ENCODE measurements at places on chromosomes 11 and 22.
A peak's percentile ranks its signal among the peaks of the same experiment; 100 is the strongest.

- DNase-seq = no peak
Observed at GRCh38 chr11:118227865-118228785, 3.3 kb upstream of the JAML start.

DNA sequence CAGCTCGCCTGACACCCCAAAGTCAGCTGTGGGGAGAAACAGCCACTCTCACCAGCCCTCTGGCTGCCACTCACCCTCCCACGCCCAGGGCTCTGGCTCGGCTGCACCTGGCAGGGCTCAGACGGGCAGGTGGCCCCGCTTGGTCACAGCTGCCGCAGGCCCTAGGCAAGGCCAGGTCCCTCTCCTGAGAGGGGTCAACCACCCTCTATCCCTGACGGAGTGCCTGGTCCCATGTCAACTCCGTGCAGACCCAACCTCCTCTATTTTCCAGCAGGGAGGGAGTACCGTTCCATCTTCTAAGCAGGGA lies 1.9 kb downstream of the MAP4K2 start:
- DNase-seq = no peak

- DNase-seq = no peak
Observed at GRCh38 chr11:121721961-121722360, 269.2 kb upstream of the SORL1-AS1 start.

- DNase-seq = no peak
Observed at GRCh38 chr22:41308054-41308453, 6.7 kb downstream of the ZC3H7B start.

- no peak for DNase-seq
Observed at GRCh38 chr11:128764424-128765095, 70.7 kb downstream of the FLI1 start.

DNA sequence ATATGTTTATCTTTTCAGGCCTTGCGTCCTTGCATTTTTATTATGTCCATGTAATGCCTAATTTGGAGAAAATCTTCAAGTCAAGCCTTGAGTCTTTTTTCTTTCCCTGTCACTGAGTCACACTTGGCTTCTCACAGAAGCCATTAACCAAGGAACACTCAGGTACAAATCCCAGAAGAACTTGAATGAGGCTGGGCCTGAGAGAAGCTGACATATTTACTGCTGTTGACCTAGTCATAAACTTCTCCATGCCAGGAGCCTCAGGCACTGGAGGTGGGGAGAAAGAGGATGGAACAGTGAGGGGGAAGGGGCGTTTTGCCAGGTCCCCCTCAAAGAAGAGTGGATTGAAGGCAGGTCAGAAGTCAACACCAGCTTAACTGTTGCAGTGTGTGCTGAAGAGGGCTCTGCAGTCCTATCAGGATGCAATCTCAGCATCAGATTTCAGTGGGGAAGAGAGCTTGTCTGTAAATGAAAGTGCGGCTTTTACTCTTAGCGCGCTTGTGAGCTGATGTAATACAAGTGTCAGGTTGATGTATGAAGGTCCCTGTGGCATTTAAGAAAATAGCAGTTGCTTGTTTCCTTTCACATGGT lies 526.0 kb downstream of the ETS1 start:
- no peak for DNase-seq

DNA sequence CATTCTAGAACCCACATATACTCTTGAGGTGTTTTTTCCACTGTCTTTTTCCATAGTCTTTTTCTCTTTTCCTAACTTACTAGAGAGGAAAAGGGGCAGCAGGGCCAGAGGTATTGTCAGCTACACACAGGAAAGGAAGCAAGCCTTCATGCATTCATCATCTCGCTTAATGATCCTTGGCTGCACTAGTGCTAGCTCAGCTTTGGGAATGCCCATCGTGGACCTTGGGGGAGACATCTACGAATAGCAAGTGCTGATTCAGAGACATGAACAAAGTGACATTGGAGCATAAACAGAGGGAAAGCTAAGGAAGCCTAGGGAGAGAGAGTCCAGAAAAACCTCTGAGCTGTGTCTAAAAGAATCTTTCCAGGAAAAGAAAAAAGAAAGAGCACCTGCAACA lies 466.3 kb upstream of the ARHGAP42 start:
- DNase-seq = no peak

DNA sequence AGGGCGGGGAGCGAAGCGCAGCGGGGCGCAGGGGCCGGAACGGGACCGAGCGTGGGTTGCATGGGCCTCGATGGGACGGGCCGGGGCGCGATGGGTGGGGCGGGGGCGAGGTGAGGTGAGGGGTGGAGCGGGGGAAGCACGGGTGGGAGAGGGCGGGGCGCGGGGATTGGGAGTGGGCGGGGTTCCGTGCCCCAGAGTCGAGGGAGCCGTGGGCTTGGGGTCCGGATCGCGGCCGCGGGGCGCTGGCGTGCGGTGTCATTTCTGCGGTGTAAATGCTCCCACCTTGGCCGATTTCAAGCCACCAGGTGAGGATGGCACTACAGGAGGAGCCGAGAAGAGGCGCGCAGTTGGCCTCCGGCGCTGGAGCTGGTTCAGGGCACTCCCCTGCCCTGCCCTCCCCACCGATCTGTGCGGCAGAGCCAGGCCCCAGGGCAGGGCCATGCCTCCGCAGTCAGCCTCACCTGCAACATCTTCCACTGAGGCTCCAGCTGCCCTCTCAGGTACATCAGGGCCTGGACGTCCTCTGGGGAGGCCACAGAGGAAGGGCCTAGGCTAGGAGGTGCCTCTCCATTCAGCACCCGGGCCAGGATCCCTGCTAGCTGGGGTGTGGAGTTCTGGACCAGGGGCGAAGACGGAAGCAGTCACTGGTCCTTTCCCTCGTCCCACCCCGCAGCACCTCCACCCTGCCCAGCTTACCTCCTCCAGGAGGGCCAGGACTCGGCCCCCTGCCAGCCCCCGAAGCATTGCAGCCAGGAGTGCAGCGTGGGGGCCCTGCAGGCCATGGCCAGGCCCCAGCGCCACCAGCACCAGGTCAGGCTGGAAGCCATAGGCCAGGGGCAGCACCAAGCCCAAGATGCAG lies 620 bp upstream of the TUBGCP6 start:
- no peak for DNase-seq

GRCh38 chr22:24067587-24068376 lies 56.7 kb downstream of the CABIN1 start:
- DNase-seq = no peak

- no peak for DNase-seq
Observed at GRCh38 chr11:70423523-70424505, 25.5 kb downstream of the CTTN start.

- no peak for DNase-seq
Observed at GRCh38 chr11:60719391-60719790, 5.1 kb upstream of the MS4A18 start.

DNA sequence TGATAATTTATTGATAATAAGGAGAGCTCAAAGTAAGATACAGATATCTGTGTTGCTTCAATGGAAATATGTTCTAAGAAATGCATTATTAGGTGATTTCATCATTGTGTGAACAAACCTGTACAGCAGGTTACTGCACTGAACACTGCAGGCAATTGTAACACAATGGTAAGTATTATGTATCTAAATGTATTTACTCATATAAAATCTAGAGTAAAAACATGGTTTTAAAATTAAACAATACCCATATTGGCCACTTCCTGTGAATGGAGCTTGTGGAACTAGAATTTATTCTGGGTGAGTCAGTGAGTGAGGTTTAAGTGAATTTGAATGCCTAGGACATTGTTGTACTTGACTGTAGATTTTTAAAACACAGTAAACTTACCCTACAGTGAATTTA lies 722.9 kb upstream of the RAG2 start:
- DNase-seq = no peak

DNA sequence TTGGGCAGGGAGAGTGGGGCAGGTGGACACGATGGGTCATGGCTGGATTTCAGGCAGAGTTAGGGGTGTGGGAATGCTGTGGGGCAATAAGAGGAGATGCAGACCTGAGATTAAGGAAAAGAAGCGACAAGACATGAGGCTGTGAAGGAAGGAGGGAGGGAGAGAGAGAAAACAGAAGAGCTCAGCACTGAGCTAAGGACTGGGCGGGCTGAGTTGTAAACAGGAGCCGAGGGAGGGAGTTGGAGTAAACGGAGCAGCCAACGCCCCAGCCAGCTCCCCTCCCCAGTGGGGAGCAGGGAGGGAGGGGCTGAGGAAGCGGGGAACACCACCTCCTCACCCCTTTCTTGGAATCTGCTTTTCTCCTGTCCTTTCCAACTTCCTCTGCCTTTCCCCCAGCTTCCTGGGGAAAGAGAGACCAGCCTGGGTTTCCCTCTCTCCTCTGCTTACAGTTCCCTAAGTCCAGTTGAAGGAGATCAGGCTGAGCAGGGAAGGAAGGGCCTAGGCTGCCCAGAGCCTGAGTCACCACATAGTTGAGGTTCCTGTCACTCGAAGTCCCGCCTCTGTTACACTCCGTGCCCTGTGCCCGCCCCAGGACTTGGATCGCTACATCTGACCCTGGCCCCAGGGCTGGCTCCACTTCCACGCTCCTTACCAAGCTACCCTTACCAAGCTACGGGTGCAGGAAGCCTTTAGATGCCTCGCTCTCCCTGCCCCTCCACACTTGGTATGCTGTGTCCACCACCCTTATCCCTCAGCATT lies 6.7 kb upstream of the AHNAK start:
- DNase-seq = no peak

- no peak for DNase-seq
Observed at GRCh38 chr11:43367382-43368178, 8.9 kb downstream of the TTC17 start.

- DNase-seq = no peak
Observed at GRCh38 chr11:109039611-109040010, 374.7 kb downstream of the DDX10 start.

- peak; percentile 56 for DNase-seq
Observed at GRCh38 chr11:2376751-2377451, at the start of gene CD81. Gene CD81, plus strand, starts transcription at chr11:2377310. Its CDS starts 240 bp downstream, at chr11:2377550.

DNA sequence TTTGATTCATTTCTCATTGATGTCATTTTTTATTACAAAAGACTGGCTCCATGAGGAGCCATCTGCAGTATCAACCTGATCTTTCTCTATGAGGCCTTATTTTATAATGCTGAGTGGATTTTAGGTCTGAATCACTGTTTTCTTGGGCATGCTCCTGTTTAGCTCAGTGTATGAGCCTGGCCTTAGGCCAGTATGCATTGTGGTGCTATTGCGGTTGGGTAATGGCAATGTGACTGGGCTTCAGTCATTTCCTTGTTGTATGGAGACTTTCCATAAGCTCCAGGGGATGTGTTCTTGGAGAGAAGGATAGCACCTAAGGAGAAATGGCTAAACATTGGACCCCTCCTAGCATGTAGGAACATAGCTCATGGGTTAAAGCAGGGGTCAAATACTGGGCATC lies 293.2 kb downstream of the NELL1 start:
- DNase-seq = no peak

DNA sequence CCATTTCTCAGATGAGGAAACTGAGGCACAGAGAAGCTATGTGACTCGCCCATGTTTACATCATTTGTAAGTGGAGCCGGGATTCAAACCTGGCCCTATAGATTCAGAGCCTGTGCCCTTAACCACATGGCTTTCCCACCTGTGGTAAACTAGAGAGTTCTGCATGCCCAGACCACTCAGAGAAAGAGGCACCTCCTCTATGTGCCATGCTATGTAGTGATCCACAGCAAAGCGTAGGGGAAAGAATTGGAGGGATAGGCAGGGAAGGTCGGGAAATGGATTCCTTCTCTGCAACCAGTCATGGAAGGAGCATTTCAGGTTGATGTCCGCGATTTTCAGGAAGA lies 15.4 kb upstream of the POU2AF2 start:
- no peak for DNase-seq

- no peak for DNase-seq
Observed at GRCh38 chr11:34855021-34855753, 61.0 kb downstream of the APIP start.

GRCh38 chr11:121478226-121478894 lies 25.6 kb upstream of the SORL1-AS1 start:
- no peak for DNase-seq

- no peak for DNase-seq
Observed at GRCh38 chr11:10716543-10717259, 23.1 kb upstream of the IRAG1 start.

- DNase-seq = no peak
Observed at GRCh38 chr11:84438565-84438964, 1152.4 kb upstream of the CCDC90B start.

- no peak for DNase-seq
Observed at GRCh38 chr22:47013861-47014635, 251.6 kb downstream of the TBC1D22A start.

DNA sequence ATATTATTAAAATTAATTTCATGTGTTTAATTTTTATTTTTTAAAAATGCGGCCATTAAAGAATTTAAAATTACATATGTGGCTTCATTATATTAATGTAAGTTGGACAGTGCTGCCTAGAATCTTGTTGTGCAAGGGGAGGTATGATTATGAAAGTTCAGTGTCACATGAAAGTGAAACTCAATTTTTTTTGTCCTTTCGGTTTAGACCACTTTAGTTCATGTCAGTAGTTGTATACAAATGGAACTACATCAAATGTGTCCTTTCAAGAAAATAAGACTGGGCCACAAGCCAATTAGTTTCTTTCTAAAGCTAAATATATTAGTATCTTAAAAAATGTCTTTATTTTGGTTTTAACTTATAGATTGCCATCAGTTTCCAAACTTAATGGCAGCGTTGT lies 35.7 kb downstream of the TBCEL start:
- no peak for DNase-seq

- DNase-seq = no peak
Observed at GRCh38 chr11:1825039-1825740, 9.6 kb upstream of the SYT8 start.

- DNase-seq = no peak
Observed at GRCh38 chr11:78615724-78616123, 41.1 kb upstream of the NARS2 start.

DNA sequence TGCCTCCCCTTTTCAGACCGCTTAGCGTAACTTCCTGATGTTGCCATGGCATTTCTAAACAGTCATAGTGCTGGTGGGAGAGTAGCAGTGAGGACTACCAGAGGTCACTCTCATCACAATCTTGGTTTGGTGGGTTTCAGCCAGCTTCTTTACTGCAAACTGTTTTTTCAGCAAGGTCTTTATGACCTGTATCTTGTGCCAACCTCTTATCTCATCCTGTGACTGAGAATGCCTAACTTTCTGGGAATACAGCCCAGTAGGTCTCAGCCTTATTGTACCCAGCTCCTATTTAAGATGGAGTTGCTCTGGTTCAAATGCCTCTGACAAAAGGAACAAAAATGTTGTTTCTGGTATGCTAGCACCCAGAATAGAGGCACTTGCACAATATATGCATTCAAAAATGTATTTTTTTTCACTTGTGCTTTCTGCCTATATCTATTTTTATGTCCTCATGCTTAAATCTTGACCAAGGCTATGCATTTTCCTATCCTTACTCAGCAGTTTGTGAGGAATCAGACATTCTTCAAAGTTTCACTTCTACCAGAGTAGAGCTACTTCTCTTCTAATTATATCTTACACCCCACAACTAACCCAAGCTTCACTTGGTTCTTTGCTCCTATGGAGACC lies 16.1 kb upstream of the OR51M1 start:
- DNase-seq = no peak

GRCh38 chr11:109864834-109865547 lies 228.2 kb upstream of the ZC3H12C start:
- no peak for DNase-seq

DNA sequence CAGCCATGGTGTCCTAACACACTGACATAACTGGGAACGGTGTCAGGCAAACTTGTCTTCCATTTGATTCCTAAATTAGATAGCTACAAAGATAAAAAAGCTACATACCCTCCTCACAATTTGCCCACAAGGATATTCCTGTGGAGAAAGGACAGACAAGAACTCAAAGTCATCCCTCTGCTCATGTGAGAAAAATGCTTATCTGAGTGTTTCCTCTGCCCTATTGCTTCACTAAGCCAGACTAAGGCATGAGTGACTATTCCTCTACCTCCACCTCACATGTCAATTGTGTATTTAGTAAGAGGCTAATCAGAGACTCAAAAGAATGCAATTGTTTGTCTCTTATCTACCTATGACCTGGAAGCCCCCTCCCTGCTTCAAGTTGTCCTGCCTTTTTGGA lies 247.7 kb downstream of the DDX10 start:
- DNase-seq = no peak
